Urinary bladder (tissue), 4 donors: ENCODE measurements at places on chromosomes 7 and 10. TPM values are rescaled to one million over a fixed set of nuclear protein-coding genes. Genes with fewer than 3 reads are reported as not detected.

Gene FBXL13
- 8.1 TPM for total RNA-seq

Gene ACTR3C
- total RNA-seq = 6.5 TPM

Gene TDRD1
- total RNA-seq = 0.53 TPM

DNA sequence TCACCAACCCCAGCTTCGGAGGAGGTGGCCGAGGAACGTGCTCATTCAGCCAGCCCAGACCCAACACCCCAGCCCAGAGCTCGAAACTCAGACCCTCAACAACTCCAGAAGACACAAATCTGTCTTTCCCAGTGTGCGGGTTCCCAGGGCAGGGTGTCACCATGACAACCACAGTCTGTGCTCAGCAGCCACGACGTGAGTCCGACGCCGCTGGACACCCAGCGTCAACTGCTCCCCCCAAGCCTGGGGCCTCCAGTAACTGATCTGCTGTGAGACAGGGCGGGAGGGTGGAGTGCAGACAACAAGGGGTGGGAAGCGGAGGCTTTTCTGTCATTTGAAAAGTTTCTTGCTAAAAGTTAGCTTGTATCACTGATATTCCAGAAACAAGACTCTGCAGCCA, 167.2 kb downstream of the MAD1L1 start:
- no peak for DNase-seq

GRCh38 chr10:42551582-42552187, 86.7 kb downstream of the ZNF33B start:
- DNase-seq = no peak

GRCh38 chr7:150621376-150621775, 10.8 kb downstream of the GIMAP6 start:
- no peak for DNase-seq

- no peak for DNase-seq
Measured at GRCh38 chr10:89926736-89927135, 225.3 kb downstream of the KIF20B start.

DNA sequence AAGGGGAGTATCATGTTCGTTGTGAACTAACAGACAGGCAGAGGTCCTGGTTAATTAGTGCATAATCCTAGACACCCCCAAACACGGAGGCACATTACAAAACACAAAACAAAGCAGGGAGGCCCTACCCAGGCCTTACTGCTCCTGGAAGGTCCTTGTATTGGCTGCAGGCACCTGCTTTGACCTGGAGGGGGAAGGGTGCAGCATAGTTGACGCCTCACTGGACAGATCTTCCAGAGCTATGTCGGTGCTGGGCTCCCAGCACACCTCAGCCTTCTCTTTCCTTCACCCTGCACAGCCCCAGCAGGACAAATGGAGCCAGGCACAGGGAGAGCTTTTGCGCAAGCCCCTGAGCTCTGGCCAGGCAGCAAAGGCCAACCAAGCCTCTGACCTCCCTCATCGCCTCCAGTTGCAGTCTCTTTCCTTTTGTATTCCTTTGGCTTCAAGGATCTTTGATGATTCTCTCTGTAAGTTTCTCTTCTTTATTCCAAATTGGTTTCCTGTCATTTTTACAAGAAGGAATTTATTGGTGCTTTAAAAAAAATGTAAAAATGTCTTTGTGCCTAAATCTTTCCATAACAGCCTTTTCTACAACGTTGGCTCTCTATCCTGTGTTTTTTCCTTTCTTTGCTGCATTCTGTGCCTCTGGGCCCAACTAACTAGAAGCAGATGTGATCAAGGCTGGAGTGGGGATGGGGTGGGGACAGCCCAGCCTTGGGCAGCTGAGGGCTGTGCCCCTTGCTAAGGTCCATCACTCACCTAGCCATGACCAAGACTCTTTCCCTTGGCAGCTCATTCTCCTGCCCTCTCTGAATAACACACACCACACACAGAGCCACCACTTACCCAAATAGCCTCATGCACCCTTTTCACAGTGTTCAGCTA, 317.1 kb upstream of the NPVF start:
- DNase-seq = no peak

DNA sequence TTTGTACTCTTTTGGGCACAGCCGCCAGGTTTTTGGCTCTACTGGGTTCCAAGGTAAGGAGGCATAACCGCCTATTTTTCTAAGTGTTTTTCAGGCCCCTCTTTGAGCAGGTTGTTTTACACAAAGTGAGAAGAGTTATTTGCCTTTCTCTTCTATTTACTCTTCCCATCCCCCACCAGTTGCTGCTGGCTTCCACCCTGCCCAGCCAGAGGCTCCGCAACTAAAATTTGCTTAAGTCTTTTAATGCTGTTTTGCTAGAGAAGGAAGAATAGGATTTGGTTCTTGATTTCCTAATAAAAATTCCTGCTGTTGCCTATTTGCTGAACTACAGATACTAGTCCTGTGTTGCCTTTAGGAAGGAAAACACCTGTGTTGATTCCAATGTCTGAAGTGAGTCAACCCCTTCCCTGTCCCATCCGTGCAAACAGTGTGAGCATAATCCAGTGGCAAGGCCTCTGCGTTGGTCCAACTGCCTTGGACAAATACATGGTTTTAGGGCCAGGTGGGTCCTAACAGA, 1.9 kb downstream of the PLA2G12B start:
- DNase-seq = no peak

- no peak for DNase-seq
Measured at GRCh38 chr10:81031774-81032173, 494.1 kb downstream of the SH2D4B start.

DNA sequence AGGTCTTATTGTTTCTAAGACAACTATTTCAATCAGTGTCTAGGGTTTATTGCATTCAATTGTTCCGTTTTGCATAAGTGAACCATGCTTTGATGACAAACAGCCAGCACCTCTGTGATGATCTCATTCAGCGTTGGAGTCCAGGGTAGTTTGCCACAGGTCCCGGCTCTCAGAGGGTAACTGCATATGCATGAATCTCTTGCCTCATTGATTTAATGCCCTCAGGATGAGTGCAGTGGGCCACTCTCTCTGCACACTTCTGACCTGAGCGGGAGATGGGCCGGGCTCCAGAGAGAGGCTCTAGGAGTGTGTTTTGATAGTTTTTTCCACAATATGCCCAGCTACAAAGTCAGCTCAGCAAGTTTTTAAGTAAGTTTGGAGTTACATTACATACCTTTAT, 83.9 kb downstream of the HECW1 start:
- no peak for DNase-seq

DNA sequence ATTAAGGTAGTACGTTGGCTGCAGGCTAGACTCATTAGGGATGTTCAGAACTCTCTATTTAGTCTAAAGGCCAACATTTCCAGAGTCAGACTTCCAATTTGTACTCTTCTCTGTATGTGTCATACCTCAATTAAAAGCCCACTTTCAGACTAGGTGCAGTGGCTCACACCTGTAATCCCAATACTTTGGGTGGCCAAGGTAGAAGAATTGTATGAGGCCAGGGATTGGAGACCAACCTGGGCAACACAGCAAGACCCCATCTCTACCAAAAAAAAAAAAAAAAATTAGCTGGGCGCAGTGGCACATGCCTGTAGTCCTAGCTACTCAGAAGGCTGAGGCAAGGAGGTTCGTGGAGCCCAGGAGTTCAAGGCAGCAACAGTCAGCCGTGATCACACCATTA, 190.7 kb upstream of the KAT6B start:
- no peak for DNase-seq

GRCh38 chr10:12081879-12082557, 13.3 kb downstream of the DHTKD1 start:
- no peak for DNase-seq

DNA sequence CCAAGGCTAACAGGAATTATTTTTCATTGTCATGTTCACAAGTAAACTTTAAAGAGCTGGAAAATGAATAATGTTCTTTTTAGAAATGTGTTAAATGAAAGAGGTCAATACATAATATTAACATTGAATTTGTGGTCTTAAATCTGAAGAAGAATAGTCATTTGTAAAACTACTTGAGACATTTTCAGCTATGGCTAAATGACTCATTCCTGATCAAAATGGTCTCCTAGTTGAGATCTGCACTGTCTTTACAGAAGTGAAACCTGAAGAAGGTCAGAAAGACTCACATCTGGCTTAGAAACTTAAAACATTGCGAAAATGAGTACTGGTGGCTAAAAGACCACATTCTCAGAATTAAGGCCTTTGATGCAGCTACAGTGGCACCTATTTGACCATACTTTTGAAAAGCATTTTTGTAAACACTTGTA, 5.9 kb downstream of the PIK3CG start:
- DNase-seq = no peak

DNA sequence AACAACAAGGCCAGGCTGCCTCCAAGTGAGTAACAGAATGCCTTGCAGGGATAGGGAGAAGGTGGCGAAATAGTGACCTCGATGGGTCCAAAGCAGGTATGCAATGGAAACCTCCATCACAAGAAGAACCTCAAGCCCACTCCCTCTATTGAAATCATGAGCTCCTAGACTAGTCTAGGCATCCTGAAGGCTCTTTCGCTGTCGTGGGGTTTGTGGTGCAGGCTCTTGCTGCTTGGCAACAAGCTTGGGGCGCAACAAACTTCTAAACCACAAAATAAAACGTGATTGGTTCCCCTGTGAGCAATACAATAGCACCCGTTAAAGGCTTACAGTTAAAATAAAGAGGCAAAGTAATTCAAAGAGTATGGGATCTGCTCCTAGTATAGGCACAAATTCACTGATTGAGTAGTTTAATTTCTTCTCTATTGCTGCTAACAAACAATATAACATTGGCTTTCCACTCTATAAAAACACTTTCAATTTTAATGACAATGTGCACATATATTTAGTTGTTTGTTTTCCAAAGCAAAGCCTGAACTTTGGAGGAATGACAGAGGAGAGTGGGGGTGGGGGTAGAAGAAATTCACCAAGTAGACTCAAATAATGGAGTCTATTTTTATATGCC, 64.1 kb downstream of the C10orf67 start:
- no peak for DNase-seq

DNA sequence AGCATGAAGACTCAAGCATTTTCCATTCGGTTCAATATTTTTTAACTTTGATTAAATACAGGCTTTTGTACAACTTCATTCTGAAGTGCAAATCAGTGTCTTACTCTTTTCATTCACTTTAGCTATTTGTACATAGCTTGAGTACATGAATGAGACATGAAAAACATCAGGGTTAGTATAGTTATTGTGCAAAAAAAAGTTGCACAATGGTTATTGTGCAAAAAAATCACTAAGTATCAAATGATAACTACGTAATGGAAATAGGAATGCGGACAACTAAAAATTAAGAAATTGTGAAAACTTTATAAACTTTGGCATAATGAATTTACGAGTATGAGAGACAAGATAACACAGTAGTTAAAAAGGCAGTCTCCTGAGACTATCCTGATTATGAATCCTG, 442.9 kb downstream of the ARL4A start:
- DNase-seq = no peak

- no peak for DNase-seq
Measured at GRCh38 chr7:134903073-134903790, 83.1 kb upstream of the AGBL3 start.

DNA sequence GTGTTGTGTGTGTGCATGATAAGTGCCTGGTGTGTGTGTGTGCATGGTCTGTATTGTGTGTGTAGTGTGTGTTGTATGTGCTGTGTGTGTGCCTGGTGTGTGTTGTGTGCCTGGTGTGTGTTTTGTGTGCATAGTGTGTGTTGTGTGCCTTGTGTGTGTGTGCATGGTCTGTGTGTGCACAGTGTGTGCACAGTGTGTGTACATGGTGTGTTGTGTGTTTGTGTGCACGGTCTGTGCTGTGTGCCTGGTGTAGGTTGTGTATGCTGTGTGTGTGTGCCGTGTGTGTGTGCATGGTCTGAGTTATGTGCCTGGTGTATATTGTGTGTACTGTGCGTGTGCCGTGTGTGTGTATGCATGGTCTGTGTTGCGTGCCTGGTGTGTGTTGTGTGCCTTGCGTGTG, 403.0 kb upstream of the RNF32 start:
- no peak for DNase-seq

DNA sequence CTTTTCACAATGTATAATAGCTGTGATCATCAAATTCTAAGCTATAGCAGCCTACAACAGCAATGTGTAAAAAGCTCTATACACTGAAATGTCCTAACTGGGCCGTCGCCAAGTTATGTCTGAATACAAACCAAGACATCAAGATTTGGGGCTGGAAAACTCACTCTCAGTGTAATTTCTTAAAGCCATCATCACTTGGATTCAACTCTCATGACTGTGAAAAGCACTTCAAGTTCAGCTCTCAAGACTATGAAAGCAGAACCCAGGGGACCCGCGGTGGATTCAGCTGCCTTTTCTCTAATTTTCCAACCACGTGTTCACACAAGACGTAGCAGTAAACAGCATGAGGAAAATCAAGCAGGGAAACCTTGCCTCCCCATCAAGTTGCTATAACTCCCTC, 15.8 kb upstream of the ZNRF2 start:
- DNase-seq = no peak

- DNase-seq = no peak
Measured at GRCh38 chr7:154881026-154881425, 121.9 kb downstream of the PAXIP1 start.

DNA sequence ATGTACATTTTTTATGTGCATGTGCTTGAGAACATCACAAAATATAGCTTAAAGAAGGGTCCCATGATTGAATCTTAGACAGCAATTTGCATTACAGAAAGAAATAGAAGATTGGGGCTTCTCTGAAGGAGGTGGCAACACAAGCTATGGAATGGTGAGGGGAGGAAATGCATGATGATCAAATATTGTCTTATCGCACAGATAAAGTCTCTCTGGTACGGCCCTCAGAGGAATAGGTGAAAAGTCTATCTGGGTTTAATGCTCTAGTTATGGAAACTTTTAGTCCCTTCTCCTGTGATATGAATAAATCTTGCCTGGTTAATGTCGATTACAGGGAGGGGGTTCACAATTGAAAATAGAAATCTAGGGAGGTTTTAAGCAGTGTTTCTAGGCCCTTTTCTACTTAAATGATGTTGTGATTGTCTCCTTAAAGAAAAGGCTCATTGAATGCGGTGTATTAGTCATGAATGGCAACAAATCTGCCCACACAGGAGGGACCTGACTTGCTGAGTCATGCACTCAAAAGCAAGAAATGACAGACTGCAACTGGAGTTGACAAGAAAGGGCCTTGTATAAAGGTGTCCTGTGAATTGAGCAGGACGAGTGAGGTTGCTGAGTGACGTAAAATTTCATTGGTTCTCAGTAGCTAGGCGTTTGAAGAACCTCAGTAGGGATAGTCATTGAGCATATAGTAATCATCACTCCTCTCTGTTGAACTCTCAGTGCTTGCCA, 133.4 kb upstream of the CSTF2T start:
- no peak for DNase-seq

GRCh38 chr10:52387744-52388143, 73.7 kb downstream of the DKK1 start:
- no peak for DNase-seq

DNA sequence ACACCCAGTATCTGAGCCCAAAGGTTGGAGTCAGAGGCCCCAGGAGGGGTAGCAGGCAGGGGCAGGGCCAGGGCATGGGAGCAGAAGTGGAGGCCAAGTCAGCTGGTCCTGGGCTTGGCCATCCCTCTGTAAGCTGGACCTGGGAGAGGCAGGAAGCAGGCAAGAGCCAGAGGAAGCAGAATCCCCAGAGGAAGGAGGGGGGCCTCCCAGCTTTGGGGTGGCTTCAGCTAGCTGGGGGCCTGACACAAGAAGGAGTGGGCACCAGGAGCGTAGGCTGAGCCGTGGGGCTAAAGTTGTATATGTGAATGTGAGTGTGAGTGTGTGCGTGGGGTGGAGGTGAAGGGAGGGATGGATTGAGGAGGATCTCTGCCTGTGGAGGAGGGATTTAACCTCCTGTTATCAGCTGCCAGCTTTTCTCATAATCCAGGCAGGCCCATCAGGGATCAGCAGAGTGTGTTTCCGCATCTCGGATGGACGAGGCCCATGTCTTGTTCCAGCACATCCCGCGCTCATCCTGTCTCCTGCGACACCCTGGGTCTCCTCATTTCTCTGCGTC, 54.0 kb downstream of the NEURL1 start:
- DNase-seq = no peak
